ENCODE measurements at places on chromosomes 3 and 15.

GRCh38 chr15:33492434-33493052, 181.8 kb downstream of the RYR3 start:
- DNase-seq = no peak

DNA sequence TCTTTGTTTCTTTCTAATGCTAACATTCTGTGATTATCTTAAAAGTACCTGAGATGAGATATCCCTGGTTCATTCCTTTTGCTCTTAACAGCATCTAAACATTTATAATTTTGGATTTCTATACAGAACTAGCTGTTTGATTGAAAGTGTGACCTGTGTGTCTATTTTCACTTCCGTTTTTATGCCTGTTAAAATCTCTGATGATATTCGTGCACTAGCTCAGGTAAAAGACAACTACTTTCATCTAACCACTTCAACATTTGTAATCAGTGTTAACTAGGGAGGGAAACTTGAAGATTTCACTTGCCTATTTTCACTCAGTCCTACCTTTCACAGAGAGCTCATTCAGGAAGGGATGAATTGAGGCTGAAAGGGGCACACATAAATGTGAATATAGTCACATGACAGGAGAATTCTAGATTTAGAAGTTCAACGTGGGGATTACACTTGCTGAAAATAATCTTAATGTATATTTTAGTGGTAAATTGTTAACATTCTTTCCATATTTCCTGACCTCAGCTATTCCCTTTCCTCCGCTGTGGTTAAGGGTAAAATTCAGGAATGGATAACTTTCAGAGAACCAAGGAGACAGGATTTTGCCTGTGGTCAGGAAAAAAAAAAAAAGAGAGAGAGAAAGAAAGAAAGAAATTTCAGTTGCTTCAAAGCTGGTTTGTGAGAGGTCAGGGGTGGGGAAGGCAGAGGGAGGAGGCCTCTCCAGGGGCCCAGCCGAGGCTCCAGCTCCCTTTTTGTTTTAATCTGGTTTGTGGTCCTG, 159.8 kb upstream of the TSC22D2 start:
- no peak for DNase-seq

GRCh38 chr3:195269375-195270078, 1.4 kb downstream of the XXYLT1 start:
- DNase-seq = no peak

GRCh38 chr3:137770835-137771399, 6.8 kb downstream of the SOX14 start:
- DNase-seq = no peak

- no peak for DNase-seq
These were observed 74.7 kb upstream of the C3orf80 start for GRCh38 chr3:160150525-160150924.

- no peak for DNase-seq
These were observed 45.6 kb upstream of the FSTL1 start for GRCh38 chr3:120496278-120497002.

DNA sequence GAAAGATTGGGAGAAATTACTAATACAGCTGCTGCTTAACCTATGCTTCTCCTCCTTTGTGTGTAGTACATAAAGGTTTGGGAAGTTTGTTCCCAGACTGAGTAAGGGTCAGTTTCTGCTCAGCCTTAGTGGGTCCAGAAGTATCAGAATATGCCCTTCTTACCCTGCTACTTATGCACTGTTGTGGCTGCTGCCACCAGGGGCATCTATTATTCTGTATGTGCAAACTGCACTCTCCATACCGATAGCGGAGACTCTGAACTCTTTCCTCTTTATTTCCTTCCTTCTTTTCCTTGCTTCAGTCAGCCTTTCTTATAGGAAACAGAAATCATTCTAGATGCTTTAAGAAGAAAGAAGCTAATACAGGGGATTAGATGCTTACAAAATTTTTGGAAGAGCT, 4.0 kb downstream of the NEDD4 start:
- DNase-seq = no peak

DNA sequence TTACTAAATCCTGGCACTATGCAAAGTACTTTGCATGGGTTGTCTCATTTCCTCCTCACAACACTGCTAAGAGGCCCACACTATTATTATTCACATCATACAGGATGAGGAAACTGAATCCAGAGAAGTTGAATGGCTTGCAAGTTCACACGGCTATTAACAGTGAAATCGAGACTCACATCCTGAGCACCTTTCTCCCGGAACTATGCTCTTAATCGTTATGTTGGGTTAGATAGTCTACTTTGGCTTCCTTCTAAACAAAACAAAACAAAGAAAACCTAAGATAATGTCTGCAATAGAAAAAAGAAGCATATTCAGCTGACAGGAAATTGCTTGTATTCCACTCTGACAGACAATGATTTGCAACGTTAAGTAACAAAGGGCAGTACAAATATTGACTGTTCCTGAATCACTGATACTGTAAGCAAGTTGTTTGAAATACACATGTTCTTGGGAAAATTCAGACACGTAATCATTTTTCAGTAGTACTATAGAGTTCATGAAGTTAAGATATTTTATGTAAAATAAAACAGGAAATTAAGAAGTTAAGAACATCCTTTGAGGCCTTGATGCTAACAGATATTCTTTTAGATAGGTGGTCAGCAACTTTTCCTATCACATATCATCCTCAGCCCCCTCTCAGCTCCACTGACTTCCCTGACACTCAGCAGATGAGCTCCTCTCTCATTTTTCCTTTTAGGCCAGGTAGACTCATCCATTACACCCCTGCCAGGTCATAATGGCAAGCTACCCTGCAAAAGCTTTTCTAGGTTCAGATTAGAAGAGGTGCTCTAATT, 40.7 kb downstream of the C2CD4B start:
- DNase-seq = peak; percentile 16

DNA sequence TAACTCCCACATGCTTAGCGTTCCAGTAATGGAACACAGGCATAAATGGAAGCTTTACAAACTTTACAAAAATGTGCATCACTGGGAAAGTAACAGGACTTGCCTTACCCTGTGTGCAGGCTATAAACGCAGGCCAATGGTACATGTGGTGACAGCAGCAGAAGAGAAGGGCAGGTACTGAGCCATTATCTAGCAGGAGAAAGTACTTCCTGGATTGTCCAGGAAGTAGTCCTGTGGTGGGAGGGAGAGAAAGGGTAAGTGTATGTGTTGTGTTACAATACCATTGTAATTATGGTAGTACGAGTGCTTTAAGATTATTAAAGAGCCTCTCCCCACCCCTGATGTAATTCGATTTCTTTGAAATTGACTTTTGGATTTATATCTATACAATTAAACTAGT, 5.3 kb downstream of the ATP1B3 start:
- no peak for DNase-seq

- DNase-seq = no peak
These were observed 34.2 kb upstream of the CSPG5 start for GRCh38 chr3:47612879-47613278.

DNA sequence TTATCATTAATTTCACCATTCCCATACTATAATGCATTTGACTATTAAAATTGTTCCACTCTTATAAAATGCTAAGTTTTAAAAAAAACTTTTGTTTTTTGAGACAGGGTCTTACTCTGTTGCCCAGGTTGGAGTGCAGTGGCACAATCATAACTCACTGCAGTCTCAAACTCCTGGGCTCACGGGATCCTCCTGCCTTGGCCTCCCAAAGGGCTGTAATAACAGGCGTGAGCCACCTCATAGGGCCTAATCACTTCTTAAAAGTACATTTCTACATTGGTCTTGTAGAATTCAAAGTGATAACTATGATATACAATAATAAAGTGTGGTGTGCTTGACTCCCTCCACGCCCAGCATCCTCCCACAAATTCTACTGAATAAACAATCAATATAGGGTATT, 3.0 kb downstream of the DENND4A start:
- DNase-seq = no peak

DNA sequence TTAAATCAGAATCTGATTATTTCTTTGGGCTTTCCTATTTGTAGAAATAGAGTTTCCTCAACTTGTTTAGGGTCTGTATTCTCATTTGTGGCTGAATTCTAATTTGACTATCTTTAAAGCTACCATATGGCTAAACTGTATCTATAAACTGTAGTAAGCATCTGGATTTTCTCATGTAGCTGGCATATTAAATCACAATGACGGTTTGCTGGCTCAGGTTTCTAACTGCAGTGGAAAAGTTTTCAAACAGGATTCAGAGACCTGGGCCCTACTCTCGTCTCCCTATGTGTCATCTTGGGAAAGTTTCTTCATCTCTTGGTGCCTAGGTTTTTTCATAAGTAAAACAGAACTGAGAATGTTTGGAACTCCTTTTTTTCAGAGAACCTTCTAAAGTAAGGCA, 68.3 kb downstream of the GALK2 start:
- DNase-seq = no peak

GRCh38 chr15:92494806-92495336, 101.2 kb downstream of the ST8SIA2 start:
- DNase-seq = no peak

DNA sequence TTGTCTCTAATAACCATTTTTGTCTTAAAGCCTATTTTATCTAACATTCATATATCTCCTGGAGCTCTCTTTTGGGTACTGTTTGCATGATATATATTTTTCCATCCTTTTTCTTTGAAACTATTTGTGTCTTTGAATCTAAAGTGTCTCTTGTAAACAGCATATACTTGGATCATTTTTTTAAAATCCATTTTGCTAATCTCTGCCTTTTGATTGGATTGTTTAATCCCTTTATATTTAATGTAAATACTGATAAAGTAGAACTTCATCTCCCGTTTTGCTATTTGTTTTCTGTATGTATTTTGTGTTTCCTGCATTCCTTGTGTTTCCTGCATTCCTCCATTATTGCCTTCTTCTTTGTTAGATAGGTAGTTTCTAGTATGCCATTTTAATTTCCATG, 31.4 kb downstream of the ACAA1 start:
- no peak for DNase-seq

DNA sequence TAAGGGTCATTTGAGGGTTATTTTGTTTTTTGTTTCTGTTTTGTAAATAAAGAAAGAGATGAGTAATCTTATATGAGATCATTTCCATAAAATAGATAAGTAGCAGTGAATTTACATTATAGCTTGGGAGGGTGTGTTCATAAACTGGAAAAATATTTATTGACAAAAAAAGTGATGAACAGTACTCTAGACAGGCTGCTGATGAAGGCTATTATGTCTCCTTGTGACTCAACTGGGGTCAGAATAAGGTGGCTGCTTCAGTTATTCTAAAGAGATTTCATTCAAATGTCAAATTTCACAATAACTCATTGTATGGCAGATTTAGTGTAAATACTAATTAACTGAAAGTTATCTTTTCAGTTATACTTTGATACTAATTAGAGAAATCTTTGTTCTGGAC, 251.1 kb upstream of the CMC1 start:
- DNase-seq = no peak

GRCh38 chr3:189964623-189965332, 155.9 kb downstream of the P3H2 start:
- DNase-seq = no peak

GRCh38 chr3:169494982-169495381, 168.5 kb downstream of the MECOM start:
- DNase-seq = no peak

- no peak for DNase-seq
These were observed 37.3 kb upstream of the SLC6A11 start for GRCh38 chr3:10778492-10779292.

- DNase-seq = no peak
These were observed 11.9 kb downstream of the ATP8B4 start for GRCh38 chr15:50107157-50107556.

GRCh38 chr15:64634027-64634426, 141.4 kb downstream of the RBPMS2 start:
- DNase-seq = no peak

DNA sequence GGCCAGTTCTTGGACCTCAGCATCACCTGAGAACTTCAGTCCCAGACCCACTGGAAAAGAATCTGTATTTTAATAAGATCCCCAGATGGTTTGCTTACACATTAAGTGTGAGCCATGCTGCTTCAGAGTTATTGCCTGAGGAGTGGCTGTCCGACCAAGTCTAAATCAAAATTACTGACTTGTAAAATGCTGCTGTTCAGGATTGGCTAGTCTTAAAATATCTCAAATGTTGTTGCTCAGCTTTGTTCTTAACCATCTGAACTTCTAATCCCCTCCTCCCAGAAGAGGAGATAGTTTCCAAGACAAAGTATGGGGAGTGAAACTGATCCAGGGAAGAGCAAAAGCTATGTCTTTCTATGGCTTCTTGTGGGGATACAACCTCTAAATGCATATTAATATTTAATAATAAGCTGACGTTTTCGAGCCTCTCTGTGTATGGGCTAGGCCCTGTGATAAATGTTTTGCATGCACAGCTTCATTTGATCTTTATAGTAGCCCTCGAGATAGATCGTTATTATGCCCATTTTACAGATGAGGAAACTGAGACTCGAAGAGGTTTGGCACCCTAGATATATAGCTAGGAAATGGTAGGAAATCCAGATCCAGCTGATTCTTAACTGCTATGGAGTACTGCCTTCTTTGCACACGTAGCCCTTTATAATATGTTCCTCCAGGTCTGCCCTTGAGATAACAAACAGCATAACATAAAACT, 52.2 kb downstream of the DNASE1L3 start:
- no peak for DNase-seq

Measured in NCI-H1436 treated with DMSO at 0.1 percent for 48 hours (cell line).